T-helper 17 cell (primary cell): ENCODE measurements at places on chromosomes 1 and 21.

DNA sequence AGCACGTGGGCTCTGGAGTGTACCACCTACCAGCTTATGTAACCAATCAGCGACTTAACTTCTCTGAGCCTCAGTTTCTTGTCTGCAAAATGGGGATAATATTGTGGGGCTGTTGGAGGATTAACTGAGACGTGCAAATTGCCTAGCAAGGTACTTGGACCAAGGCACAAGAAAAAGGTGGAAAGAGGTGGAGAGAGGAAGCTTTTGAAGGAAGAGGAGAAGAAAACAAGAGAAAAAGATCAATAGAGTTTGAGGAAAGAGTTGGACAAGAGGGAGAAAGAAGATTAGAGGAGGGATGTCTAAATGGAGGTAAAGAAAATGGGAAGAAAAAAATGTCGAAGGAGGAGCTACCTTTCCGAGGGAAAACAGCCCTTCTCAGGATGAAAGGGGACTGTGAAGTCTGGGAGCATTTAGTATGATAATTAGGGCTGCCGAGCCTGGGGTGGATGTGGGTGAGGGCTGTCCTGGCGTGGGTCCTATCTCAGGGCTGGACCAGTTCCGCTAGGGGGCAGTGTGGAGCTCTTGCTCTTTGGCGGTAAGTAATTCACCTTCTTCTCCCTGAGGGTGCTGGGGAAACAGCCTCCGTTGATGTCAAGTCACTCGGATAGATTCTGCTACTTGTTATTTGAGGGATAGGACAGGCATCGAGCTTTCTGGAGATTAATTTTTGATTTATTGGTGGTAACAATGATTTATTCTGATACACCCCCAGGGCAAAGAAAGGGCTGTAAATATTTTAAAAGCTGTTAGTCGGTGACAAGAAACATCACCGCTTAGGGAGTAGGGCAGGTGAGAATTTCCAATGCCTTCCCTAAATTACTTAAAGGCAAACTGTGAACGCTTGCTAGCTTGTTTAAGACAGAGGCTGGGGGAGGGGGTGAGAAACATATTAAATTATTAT, 79.0 kb upstream of the NFASC start:
- peak; percentile 53 for DNase-seq

GRCh38 chr1:59271561-59272260, 25.2 kb upstream of the FGGY start:
- DNase-seq = no peak

- DNase-seq = no peak
Observed at GRCh38 chr1:197808880-197809279, 33.6 kb upstream of the DENND1B start.

DNA sequence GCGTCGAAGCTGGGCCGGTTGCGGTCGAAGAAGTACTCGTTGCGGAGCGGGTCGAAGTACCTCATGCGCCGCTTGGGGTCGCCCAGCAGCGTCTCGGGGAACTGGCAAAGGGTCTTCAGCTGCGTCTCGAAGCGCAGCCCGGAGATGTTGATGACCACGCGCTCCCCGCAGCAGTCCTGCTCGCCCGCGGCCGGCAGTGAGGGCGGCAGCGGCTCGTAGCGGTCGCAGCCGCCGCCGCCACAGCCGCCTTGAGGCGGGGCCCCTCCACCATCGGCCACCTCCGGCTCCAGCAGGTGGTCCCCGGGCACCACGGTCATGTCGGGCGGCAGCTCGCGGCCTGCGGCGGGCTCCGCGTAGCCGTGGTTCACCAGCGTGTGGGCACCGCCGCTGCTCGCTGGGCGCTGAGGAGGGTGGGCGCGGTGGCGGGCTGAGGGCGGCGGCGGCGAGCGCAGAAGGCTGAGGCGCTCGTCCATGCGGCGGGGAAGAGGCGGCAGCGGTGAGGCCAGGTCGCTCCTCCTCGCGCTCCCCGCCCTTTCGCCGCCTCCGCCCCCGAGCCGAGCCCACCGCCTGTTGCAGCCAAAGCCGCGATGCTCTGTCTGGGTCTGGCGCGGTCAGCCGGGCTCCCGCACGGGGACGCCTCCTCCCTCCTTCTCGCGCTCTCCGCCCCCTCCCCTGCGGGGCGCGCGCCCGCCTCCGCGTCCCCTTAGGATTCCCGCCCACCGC, at the start of gene KCNA3:
TSS of gene KCNA3 (minus strand) at position 604 of the 723 bp plus-strand sequence. CDS start at position 473, 131 bp downstream.
- peak; percentile 63 for DNase-seq

- no peak for DNase-seq
Observed at GRCh38 chr1:212949771-212950170, 570 bp upstream of the VASH2 start.

DNA sequence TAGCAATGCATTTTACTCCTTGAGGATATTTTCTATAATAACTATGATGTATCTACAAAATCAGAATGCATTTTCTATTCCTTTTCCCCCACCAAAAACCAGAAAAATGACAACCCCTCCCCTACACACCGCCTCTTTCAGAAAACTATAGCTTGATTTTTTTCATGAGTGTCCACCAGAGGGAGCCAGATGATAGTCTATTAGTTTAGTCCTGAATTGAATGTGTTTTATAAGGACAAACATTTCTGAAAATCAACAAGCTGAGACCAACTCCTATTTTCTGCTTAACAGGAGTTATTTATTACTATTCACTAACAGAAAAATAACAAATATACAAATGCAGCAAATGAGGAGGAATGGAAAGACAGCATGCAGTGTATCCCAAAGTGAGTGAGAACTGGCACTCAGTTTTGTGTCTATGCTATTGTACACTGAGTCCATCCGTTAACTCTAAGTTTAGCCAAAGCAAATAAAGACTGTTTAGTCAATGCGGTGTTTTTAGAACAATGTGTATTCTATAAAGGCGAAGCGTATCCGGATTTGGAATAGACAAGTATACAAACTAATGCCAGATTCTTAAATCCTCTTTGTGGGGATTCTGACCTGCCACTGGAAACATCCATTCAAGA, 182.6 kb downstream of the VAV3 start:
- no peak for DNase-seq

DNA sequence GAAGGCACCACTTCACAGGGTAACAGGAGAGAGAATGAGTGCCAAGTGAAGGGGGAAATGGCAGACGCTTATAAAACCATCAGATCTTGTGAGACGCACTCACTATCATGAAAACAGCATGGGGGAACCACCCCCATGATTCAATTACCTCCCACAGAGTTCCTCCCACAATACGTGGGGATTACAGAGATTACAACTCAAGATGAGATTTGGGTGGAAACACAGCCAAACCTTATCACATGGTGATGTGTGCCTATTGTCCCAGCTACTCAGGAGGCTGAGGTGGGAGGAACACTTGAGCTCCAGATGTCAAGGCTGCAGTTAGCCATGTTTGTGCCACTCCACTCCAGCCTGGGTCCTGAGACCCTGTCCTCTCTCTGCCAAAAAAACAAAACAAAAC, 56.0 kb upstream of the DSCAM start:
- no peak for DNase-seq

DNA sequence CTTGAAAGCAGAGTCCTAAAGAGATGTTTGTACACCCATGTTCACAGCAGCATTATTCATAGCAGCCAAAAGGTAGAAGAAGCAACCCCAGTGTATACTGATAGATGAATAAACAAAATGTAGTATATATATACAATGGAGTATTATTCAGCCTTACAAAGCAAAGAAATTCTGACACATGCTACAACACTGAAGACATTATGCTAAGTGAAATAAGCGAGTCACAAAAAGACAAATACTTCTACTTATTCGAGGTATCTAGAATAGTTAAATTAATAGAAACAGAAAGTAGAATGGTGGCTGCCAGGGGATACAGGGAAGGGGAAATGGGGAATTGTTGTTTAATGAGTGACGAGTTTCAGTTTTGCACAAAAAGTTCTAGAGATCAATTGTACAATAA, 23.5 kb downstream of the COP1 start:
- DNase-seq = no peak

DNA sequence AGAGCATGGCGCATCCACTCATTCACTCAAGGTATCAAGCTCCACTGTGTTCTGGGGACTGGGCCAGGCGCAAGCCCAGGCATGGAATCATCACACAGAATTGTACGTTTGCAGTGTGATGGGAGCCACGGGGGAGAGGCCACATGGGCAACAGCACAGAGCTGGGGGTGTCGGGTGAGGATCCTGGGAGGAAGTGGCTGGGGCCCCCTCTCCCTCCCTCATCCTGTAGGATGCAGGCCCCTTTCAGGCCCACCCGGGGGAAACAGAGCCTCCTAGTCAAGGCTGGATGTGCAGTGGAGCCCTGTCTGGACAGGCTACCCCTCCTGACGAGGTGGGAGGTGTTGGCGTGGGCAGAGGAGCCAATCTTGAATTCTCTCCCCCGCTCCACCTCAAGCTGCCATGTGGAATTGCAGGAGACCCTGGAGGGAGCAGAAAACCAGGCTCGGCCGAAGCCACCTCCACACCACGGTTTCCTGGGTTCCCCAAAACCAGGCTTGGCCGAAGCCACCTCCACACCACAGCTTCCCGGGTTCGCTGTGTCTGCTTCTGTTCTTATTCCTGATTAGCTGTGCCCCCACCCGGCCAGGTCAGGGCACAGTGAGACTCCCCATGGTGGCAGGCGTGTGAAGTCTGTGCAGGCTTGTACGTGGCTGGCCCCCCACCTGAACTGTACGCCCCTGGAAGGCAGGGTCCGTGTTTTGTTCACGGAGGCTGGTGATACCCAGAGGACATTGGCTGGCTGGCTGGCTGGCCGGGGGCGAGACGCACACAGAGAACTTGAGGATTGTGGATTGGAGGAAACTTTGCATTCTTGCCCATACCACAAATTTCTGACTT, 4.2 kb upstream of the C1orf174 start:
- DNase-seq = no peak

- DNase-seq = no peak
Observed at GRCh38 chr1:70778934-70779333, 268.7 kb downstream of the PTGER3 start.

DNA sequence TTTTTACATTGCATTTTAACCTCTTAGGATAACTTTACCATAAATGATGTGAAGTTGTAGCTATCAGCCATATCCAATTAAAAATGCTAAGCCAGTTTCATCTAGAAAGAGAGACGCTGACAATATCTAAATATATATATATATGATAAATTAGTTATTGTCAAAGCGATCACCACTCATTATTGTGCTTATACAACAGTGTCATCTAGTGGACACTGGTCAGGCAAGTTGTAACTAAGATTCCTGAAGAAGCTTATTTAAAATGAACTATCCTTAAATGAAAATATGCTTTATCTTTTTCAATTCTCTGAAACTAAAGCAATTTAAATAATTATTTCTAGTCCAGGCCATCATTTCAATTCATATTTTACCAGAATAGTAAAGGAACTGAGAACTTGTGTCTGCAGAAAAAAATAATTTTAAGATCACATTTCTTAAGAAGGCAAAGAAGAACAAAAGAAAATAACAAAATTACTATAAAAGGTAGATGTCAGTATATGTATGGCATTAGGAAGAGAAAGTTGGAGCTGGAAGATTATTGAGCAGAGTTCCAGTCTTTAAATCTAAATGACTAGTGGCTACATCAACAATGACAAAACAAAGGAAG, 193.3 kb upstream of the SNX7 start:
- no peak for DNase-seq

- no peak for DNase-seq
Observed at GRCh38 chr21:45029298-45029947, 45.0 kb upstream of the ADARB1 start.
